ENCODE measurements at places on chromosomes 7 and 10.
A peak's percentile ranks its signal among the peaks of the same experiment; 100 is the strongest.

DNA sequence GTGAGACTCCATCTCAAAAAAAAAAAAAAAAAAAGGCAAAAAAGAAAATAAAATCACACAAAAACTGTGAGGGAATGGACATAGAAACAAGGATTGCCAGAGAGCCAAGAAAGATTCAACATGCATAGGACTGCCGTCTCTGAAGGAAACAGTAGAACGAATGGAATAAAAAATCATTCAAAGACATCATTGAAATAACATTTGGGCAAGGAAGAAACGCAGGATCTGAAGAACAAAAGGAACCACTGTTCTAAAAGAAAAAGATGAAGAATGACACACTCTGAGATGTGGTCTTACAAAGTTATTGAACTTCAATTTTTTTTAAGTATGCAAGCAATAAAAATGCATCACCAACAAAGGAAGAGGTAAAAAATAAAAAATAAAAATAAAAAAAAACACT lies 57.2 kb downstream of the CABCOCO1 start:
- no peak for DNase-seq

- DNase-seq, result peak; percentile 23
Observed at GRCh38 chr10:20855398-20856038, 41.6 kb downstream of the NEBL start.

- DNase-seq, result peak; percentile 56
Observed at GRCh38 chr7:11458736-11459483, 373.1 kb downstream of the THSD7A start.

GRCh38 chr7:155911471-155912105 lies 99.3 kb upstream of the SHH start:
- no peak for DNase-seq

DNA sequence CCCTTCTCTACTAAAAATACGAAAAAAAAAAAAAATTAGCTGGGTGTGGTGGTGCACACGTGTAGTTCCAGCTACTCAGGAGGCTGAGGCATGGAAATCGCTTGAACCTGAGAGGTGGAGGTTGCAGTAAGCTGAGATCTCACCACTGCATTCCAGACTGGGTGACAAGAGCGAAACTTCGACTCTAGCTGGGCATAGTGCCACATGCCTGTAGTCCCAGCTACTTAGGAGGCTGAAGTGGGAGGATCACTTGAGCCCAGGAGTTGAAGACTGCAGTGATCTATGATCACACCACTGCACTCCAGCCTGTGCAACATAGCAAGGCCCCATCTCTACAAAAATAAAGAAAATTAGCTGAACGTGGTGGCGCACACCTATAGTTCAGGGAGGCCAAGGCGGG lies 1.2 kb upstream of the SPACDR start:
- no peak for DNase-seq

GRCh38 chr10:31087011-31087410 lies 55.3 kb upstream of the ZNF438 start:
- DNase-seq, result no peak

GRCh38 chr10:103652599-103653281 lies 159.2 kb downstream of the NEURL1 start:
- DNase-seq, result no peak

Measured in kidney glomerular epithelial cell (primary cell).